ENCODE measurements at places on chromosomes 13 and 19. TPM values are rescaled to one million over a fixed set of nuclear protein-coding genes. Genes with fewer than 3 reads are reported as not detected.

GRCh38 chr13:34698945-34699344 is 243.1 kb upstream of the NBEA start:
- H3K27ac ChIP-seq = no peak overlapping the region
- H3K4me3 ChIP-seq = no peak overlapping the region
- no peaks in the 10 kb centered on the region for H3K36me3 ChIP-seq
- no peaks in the 10 kb centered on the region for H3K4me1 ChIP-seq
- DNase-seq = no peak
- no peaks in the 10 kb centered on the region for H3K27me3 ChIP-seq

GRCh38 chr13:72571191-72571590 is 156.2 kb downstream of the MZT1 start:
- no peak overlapping the region for H3K27ac ChIP-seq
- no peak overlapping the region for H3K4me3 ChIP-seq
- no peaks in the 10 kb centered on the region for H3K4me1 ChIP-seq
- H3K36me3 ChIP-seq = no peaks in the 10 kb centered on the region

GRCh38 chr13:99738626-99739025 is 232.9 kb downstream of the ZIC5 start:
- H3K27ac ChIP-seq = no peak overlapping the region
- no peaks in the 10 kb centered on the region for H3K4me1 ChIP-seq
- no peaks in the 10 kb centered on the region for H3K27me3 ChIP-seq
- H3K36me3 ChIP-seq = no peaks in the 10 kb centered on the region

DNA sequence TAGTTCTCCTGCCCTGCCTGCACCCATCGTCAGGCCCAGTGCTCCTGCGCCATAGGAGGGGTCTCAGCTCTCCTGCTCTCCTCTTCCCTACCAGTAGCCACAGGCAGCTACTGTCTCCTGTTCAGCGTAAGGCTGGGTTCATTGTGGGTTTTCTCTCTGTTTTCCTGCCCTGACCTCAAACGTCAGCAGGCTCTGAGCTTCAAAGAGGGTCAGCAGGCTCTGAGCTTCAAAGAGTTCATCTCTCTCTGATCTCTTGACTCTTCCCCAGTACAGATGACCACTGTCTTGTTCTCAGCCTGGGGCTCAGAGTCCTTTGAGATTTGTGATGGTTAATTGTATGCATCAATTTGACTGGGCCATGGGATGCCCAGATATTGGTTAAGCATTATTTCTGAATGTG is 4.6 kb upstream of the CPB2 start:
- no peaks in the 10 kb centered on the region for H3K36me3 ChIP-seq
- no peaks in the 10 kb centered on the region for H3K4me1 ChIP-seq
- H3K27me3 ChIP-seq = no peaks in the 10 kb centered on the region
- H3K27ac ChIP-seq = no peak overlapping the region
- DNase-seq = no peak

GRCh38 chr13:24220086-24220703 is 59.7 kb downstream of the SPATA13 start:
- H3K4me1 ChIP-seq = peaks cover 52% of the 10 kb centered on the region
- H3K4me3 ChIP-seq = no peak overlapping the region
- H3K27me3 ChIP-seq = no peaks in the 10 kb centered on the region
- peak overlapping the region; percentile 37 for H3K27ac ChIP-seq

The ZMYM2 gene
- 71.5 TPM for total RNA-seq

The ZNF296 gene
- 1.7 TPM for total RNA-seq

The FPR1 gene
- total RNA-seq = 105 TPM

GRCh38 chr19:42555317-42555716 is 27.0 kb upstream of the CEACAM1 start:
- H3K4me3 ChIP-seq = no peak overlapping the region
- no peaks in the 10 kb centered on the region for H3K36me3 ChIP-seq
- no peak overlapping the region for H3K27ac ChIP-seq
- peaks cover 6% of the 10 kb centered on the region for H3K27me3 ChIP-seq
- DNase-seq = no peak

DNA sequence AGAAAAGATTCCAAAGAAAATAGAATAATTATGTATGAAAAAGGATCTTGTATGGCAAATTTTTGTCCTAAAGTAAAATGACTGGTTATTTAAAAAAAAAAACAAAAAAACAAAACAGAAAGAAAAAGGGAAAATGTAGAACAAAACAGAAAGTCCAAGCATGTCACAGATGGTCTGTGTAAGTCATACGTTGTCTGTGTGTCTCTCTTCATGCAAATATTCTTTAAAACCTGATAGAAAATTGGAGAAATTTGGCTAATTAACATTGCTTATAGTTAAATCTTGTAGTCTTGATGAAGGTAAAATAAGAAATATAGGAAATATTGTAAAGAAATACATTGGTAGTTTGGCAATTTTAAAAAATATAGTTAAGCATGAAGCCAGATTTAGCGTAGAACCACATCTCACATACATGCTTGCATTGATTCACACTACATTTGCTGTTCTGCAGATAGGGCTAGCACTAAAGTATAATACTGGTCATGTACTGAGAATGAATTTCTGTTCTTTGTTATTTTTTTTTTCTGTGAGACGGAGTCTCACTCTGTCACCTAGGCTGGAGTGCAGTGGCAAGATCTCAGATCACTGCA is 58.4 kb downstream of the SPRYD7 start:
- H3K4me3 ChIP-seq = no peak overlapping the region
- no peaks in the 10 kb centered on the region for H3K4me1 ChIP-seq
- no peaks in the 10 kb centered on the region for H3K36me3 ChIP-seq
- H3K27ac ChIP-seq = no peak overlapping the region
- no peaks in the 10 kb centered on the region for H3K27me3 ChIP-seq
- no peak for DNase-seq

GRCh38 chr13:29908416-29909080 is 58.1 kb upstream of the UBL3 start:
- H3K27ac ChIP-seq = no peak overlapping the region
- no peak for DNase-seq
- H3K4me3 ChIP-seq = no peak overlapping the region
- H3K36me3 ChIP-seq = no peaks in the 10 kb centered on the region

The C13orf42 gene
- total RNA-seq = not detected

GRCh38 chr13:112136095-112136494 is 69.1 kb downstream of the SOX1 start:
- H3K27ac ChIP-seq = no peak overlapping the region
- no peaks in the 10 kb centered on the region for H3K36me3 ChIP-seq
- no peak overlapping the region for H3K4me3 ChIP-seq
- H3K4me1 ChIP-seq = peaks cover 4% of the 10 kb centered on the region
- no peak for DNase-seq

The SBSN gene
- total RNA-seq = not detected

The OLFM2 gene
- 8.5 TPM for total RNA-seq

DNA sequence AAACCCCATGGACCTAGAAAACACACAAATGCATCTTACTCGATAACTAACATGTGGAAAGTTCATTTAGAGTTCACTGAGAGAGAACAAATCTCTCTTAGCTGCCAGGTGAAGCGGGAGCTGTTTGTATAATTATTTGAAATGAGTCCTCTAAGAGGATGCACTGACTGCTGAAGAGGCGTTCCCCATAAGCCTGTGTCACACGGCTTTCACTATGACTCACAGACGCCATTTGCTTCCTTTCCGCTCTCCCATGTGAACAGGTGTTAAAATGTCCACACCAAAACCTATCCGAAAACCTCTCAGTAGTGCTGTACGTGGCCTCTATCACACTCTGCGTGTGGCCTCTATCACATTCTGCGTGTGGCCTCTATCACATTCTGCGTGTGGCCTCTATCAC is 101.8 kb downstream of the SOX1 start:
- no peaks in the 10 kb centered on the region for H3K36me3 ChIP-seq
- DNase-seq = no peak
- H3K4me3 ChIP-seq = no peak overlapping the region
- H3K4me1 ChIP-seq = no peaks in the 10 kb centered on the region
- H3K27me3 ChIP-seq = peaks cover 9% of the 10 kb centered on the region

- no peak overlapping the region for H3K4me3 ChIP-seq
- no peak for DNase-seq
- no peak overlapping the region for H3K27ac ChIP-seq
- no peaks in the 10 kb centered on the region for H3K27me3 ChIP-seq
Observed at GRCh38 chr19:38946229-38947010, 15.7 kb downstream of the MRPS12 start.

DNA sequence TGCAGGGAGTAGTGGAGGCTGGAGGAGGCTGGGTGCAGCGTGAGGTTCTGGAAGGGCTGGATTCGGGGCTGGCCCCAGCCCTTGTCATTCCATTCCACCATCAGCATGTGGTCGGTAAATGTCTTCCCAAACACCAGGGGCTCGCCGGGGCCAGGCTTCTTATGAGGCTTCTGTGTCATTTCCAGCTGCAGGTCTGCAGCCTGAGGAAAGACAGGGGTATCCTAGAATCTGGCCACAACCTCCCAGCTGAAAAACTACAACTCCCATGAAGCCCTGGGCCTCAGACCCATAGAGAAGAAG is 4.4 kb downstream of the BCAT2 start:
- no peak overlapping the region for H3K4me3 ChIP-seq
- no peak for DNase-seq
- H3K27ac ChIP-seq = no peak overlapping the region

The IGFL2 gene
- not detected for total RNA-seq

DNA sequence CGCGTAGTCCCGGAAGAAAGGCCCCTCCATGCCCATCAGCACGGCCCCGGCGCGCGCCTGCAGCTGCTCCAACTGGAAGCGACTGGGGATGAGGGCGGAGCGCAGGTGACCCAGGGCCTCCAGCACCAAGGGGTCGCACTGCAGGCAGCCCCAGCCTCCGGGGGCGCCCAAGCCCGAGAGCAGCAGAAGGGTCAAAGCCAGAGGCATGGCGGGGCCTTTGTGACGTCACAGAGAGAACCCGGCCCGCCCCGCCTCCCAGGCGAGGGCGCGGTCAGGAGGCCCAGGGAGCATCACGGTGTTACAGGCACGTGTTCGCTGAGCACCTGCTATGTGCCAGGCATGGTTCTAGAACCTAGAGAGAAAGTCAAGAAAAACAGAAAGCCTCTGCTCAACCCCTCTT is at the start of gene IZUMO2:
TSS of gene IZUMO2 (minus strand) at position 294 of the 400 bp plus-strand sequence. CDS start at position 207, 87 bp downstream.
- no peak for DNase-seq
- no peak within 1 kb of the TSS for H3K4me3 ChIP-seq
- no peaks in the 10 kb centered on the region for H3K36me3 ChIP-seq

The C19orf81 gene
- 5.2 TPM for total RNA-seq

The HIPK4 gene
- 0.21 TPM for total RNA-seq

DNA sequence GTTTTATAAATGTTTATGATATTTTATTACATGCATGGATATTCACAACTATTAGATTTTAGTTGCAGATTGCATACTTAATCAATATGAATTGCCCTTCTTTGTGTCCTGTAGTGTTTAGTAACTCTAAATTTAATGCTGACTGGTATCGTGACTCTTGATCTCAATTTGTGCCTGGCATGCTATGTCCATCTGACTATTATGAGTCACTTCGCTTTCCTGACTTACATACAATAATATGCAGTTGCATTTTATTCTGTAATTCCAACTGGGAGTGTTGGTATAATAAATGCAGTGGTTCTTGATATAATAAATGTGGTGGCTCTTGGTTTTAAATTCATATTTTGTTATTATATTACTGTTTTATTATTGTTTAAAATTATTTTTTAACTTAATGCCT is 277.5 kb downstream of the LIG4 start:
- H3K4me3 ChIP-seq = no peak overlapping the region
- no peaks in the 10 kb centered on the region for H3K27me3 ChIP-seq
- H3K36me3 ChIP-seq = no peaks in the 10 kb centered on the region
- no peak for DNase-seq
- no peak overlapping the region for H3K27ac ChIP-seq
- no peaks in the 10 kb centered on the region for H3K4me1 ChIP-seq

DNA sequence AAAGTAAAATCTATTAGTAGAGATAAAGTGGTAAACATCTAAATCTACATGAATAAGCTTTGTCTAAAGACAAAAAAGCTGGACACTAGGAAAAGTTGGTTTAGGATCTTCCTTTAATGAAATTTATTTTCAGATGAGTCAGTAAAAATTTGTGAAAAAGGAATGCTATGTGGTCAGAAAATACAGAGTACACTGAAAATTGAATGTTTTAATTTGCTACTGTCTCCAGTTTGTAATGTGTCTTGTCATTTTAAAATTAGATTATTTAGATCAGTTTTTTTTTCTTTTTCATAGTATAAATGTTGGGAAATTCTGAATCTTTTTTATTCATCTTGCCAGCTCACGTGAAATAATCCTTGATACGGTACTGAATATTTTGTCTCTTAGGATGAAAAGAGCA is 56.9 kb downstream of the SLITRK6 start:
- H3K4me3 ChIP-seq = no peak overlapping the region
- no peaks in the 10 kb centered on the region for H3K27me3 ChIP-seq
- no peaks in the 10 kb centered on the region for H3K4me1 ChIP-seq
- no peak overlapping the region for H3K27ac ChIP-seq
- no peaks in the 10 kb centered on the region for H3K36me3 ChIP-seq

DNA sequence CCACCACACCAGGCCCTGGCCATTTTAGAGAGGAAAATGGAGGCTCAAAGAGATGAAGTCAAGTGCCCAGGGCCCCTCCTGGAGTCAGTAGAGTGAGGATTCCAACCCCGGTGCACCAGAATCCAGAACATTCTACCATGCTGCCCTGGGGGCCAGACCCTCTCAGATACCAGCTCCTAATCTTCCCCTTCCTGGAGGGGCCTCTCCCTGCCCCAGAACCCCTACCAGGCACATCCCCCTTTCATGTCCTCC is 11.1 kb downstream of the CAPN12 start:
- peak overlapping the region; percentile 77 for H3K27ac ChIP-seq
- H3K4me3 ChIP-seq = no peak overlapping the region
- H3K27me3 ChIP-seq = no peaks in the 10 kb centered on the region
- no peak for DNase-seq
- peaks cover 30% of the 10 kb centered on the region for H3K36me3 ChIP-seq

The NOTCH3 gene
- 52.7 TPM for total RNA-seq

The ZNF880 gene
- total RNA-seq = 18.3 TPM

- H3K27me3 ChIP-seq = no peaks in the 10 kb centered on the region
- DNase-seq = no peak
- no peak overlapping the region for H3K27ac ChIP-seq
- H3K4me3 ChIP-seq = no peak overlapping the region
Observed at GRCh38 chr19:16605553-16605994, 22.4 kb downstream of the MED26 start.

The CPB2 gene
- 33.5 TPM for total RNA-seq

- H3K27ac ChIP-seq = no peak overlapping the region
- DNase-seq = no peak
- H3K36me3 ChIP-seq = no peaks in the 10 kb centered on the region
Observed at GRCh38 chr19:19256072-19256969, 16.8 kb downstream of the TM6SF2 start.
